ENCODE measurements at places on chromosomes 13 and 19.

DNA sequence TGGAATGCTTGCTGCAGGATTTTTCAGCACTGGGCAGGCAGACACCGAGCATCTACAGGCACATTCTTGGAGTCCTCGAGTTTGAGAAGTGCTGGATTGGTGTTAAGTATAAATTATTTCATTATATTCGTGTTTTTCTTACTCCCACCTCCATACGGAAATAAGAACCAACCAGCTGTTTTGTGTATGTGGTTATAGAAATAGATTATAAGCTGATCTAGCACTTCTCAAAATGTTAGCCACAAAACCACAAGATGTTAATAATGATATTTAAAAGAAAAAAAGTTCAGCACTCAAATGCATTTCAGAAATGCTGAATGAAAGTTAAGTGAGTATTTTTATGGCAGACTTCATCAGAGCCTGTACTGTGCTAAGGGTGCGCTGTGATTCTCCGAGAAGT is 24.0 kb upstream of the TEX29 start:
- no peak for DNase-seq

GRCh38 chr13:26465514-26465913 is 92.0 kb upstream of the WASF3 start:
- DNase-seq: no peak

DNA sequence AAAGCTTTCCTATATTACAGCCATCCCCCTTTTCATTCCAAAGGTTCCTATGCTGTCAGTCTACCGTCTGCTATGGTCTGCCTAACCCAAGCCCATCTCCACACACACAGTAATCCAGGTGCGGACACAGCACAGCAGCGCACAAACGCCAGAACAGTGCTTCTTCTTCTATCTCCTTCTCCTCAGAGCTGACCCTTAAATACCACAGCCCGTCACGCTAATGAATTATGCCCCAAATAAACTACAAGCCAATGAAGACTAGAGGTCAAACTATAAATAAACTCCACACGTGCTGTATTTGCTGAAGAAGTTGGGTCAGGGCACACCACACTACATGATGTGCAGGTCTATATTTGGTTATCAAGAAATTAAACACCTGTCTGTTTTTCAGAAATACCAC is 71.8 kb downstream of the TBC1D4 start:
- DNase-seq: no peak

GRCh38 chr19:55012306-55012705 is 25.8 kb downstream of the GP6 start:
- DNase-seq: no peak

DNA sequence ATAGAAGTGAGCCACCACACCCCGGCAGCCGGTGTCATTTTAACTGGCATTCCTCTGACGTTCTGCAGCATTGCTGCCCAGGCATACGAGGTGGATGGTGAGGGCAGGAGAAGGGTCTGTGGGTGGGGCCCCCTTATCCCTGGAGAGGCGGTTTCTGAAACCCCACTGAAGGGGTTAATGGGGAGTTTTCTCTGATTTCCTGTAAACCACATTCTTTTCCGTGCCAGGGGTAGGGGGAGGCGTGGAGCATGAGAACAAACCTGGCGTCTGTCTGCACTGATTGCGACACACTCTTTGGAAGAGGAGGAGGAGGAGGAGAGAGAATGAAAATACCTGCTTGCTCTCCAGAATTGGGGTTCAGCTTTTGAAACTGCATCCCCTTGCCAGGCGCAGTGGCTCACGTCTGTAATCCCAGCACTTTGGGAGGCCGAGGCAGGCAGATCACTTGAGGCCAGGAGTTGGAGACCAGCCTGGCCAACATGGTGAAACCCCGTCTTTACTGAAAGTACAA is 2.7 kb upstream of the C3 start:
- DNase-seq: no peak

DNA sequence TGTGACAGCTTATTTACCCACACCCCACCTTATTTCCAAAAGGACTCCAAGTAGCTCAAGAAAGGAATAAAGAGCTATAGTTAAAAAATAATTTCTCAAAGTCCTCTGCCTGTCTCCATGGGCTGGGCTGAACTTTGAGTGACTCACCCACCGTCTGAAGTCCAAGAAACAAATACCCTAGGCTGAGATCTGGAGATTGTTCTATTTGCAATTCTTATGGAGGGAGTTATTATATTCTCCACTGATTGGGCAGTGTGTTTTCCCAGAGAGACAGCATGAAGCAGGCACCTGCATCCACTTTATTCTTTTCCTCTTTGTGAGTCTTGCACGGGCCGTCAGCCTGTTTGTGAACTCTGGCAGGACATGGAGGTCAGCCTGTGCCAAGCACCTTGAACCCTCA is 63.2 kb downstream of the SHISA2 start:
- no peak for DNase-seq
